ENCODE measurements at places on chromosomes 16 and 17.

GRCh38 chr16:64092271-64092670 is 1029.6 kb downstream of the CDH11 start:
- no peak for DNase-seq

DNA sequence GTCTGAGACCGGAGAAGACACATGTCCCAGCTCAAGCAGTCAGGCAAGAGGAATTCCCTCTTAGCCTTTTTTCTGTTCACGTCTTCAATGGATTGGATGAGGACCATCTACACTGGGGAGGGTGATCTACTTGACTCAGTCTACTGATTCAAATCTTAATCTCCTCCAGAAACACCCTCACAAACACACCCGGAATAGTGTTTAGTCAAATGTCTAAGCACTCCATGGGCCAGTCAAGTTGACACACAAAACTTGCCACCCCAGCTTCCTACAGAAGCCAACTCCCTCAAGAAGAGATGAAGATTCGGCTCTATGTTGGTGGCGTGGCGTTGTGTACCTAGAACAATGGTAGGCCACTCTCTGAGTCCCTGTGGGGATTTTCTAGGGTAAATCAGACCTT is 22.5 kb upstream of the NKD1 start:
- no peak for DNase-seq

GRCh38 chr17:44014133-44014436 is 678 bp downstream of the TMEM101 start:
- DNase-seq: no peak

DNA sequence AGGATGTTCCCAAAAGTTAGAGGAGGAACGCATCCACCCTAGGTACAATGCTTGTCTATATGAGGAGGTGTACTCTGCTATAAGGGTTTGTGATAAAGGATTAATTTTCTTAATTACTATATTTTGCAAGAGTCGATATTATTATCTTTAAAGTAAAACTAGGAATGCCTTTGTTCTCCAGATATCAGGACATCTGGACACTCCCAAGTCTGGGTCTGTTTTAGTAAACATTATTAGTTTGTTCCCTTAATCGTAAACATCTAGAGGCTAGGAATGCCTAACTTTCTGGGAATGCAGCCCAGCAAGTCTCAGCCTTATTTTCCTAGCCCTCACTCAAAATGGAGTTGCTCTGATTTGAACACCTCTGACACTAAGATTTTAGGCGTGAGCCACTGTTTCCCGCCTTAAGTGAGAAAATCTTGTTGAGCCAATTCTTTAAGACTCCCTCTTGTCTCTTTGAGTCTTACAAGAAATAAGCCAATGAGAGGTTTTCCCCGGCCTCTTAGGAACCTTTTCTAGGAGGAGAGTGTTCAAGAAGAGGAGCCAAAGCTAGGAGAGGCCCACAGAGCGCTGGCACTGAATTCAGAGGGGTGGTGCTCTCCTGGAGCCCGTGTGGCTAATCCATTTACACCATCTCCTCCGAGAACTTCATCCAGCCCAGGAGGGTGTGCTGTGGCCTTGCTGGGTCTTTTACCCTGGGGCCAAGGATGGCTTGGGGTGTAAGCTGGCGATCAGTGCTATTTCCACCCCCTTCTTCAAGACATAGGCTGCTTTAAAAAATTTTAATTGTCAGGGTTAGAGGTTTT is 40.9 kb downstream of the SMARCE1 start:
- no peak for DNase-seq

DNA sequence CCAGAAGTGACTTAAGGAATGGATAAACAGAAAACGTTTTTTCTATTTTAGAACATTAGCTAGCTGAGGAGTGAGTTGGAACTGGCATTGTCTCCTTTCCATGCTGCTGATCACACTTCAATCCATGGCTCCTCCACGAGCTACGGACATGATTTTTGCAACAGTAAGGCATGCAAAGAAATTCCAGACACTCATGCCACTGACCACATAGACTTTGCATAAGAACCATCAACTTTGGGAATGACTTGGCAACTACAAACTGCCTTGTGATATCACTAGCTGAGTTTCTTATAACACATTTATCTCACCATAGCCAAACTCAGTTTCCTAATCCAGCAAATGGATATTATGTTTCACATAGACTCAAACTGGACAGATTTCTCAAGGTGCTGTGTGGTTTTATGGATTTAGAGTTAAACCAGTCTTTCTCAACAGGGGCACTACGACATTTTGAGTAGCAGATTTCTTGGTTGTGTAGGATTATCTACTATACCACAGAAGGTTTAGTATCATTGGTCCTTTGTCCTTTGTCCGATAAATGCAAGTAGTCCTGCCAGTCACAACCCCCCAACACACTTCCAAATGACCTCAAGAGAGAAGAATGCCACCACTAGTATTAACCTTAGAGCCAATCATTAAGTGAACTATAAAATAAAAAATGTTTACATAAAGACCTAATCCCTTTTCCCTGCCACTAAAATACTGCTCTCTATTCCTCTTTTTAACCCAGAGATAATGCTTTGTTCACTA is 48.3 kb upstream of the C17orf78 start:
- DNase-seq: no peak

DNA sequence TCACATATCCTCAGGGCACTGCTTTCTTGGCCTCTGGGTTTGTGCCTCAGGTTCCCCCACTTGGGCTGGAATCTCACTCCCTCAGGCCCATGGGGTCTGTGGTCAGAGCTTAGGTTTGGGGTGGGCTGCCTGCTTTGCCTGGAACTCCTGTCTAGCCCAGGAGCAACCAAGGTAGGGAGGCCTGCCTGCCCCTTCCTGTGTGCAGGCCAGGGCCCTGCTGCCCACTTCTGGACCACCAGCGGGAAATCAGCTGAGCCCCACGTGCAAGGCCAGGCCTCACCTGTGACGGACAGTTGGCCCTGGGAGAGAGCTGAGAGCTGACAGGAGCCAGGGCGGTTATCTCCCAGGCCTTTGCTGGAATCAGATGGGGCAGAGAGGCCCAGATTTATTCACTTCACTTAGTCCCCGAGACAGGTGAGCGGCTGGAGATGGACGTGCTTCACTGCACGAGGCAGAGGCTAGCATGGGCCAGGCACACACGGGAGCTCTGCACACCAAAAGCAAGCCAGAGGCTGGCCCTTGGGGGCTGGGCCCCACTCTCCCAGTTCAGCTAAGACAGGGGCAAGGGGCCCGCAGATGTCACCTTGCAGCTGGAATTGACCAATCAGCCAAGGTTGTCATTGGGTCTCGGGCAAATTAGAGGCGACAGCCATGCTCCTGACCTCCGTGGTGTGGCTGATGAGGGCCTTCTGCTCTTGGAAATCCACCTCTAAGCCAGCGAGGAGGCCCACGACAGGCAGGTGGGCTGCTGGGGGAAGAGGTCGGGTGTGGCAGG is 49.9 kb upstream of the DOC2B start:
- no peak for DNase-seq

GRCh38 chr16:11001611-11002010 is 57.2 kb downstream of the CLEC16A start:
- no peak for DNase-seq
